ENCODE measurements at places on chromosomes 16 and 17. TPM values are rescaled to one million over a fixed set of nuclear protein-coding genes. Genes with fewer than 3 reads are reported as not detected.
A peak's percentile ranks its signal among the peaks of the same experiment; 100 is the strongest.

GRCh38 chr16:24989494-24989893 is 25.7 kb downstream of the ARHGAP17 start:
- DNase-seq, result no peak

DNA sequence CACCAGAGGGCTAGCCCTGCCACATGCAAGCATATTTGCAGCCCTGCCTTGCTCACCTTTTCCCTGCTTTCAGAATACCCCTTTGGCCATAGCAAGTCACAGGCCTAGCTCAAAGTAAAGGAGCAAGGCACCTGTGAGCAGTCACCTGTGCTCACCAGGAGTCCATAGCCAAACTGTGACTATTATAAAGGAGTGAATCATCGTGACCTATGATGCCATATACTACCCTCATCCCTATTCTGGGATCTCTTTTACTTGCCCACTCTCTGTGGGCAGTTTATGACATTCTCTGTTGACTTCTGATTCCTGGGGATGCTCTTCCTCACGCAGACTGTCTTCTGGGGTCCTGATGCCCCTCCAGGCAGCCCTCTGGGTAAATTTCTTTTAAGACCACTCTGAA is 200.5 kb upstream of the NLRP1 start:
- no peak for DNase-seq

GRCh38 chr17:45341533-45342158 is 24.8 kb upstream of the MAP3K14 start:
- DNase-seq, result no peak

DNA sequence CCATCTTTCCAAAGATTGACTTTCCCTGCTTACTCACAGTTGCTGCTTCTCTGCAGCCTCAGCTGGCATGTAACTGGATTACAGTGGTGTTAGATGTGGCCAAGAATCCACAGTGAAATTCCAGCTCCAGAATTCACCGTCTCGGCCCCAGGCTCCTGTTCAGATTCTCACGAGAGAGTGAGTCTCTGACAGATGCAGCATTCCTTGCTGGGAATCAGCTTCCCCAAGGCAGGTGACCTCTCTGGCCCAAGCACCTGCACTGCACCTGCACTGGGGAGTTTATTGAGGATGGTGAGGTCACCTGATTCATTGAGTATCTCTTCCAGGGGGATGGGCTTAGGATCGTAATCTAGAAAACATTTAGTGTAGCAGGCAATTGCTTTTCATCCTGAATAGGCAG is 600.5 kb upstream of the RBFOX1 start:
- DNase-seq, result no peak

DNA sequence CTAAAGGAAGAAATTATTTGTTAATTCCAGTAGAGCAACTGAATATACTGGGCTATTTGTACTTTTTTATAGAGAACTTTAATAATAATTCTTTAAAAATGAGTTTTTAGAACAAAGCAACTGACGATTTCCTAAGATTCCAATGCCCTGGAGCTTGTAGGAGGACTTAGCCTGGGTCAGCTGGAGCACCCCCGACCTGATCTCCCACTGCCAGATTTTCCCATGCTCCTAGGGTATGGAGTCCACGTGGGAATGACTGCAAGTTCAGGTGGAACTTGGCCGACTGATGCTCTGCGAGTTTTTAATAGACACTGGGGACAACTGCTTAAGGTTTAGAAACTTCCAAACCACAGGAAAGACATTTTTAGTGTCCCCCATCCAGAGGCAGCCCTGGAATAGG is 25.5 kb upstream of the CACNG5 start:
- no peak for DNase-seq

- DNase-seq, result no peak
These were observed 893 bp downstream of the HCFC1R1 start for GRCh38 chr16:3022684-3023414.

GRCh38 chr16:87317750-87318644 is 805 bp upstream of the C16orf95 start:
- DNase-seq, result peak; percentile 64

GRCh38 chr16:782766-783403 is 5.3 kb downstream of the RPUSD1 start:
- DNase-seq, result no peak

- DNase-seq, result no peak
These were observed 70.8 kb upstream of the ELAC2 start for GRCh38 chr17:13088666-13089065.

- DNase-seq, result no peak
These were observed 197.9 kb downstream of the IRF8 start for GRCh38 chr16:86096850-86097249.

- no peak for DNase-seq
These were observed 81.6 kb upstream of the CBX4 start for GRCh38 chr17:79920751-79921410.

GRCh38 chr17:4511199-4511932 is 12.7 kb downstream of the SPNS2 start:
- no peak for DNase-seq

GRCh38 chr16:87416826-87417527 is 24.8 kb downstream of the MAP1LC3B start:
- DNase-seq, result no peak

DNA sequence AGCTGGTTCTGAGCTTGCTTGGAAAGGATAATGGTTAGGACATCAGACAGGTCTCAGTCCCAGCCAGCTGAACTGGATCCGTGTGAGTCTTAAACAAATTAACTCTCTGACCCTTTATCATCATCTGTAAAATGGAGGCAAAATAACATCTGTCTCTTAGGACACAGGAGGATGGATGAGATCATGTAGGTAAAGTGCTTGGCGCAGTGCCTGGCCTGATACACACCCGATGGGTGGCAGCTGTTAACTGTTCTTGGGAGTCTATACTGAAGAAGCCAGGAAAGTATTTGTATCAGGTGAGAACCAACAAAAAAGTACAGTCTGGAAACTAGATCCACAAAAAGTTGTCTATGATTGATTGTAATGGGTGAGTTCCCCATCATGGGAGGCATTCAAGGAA is 188.6 kb downstream of the C16orf78 start:
- no peak for DNase-seq

DNA sequence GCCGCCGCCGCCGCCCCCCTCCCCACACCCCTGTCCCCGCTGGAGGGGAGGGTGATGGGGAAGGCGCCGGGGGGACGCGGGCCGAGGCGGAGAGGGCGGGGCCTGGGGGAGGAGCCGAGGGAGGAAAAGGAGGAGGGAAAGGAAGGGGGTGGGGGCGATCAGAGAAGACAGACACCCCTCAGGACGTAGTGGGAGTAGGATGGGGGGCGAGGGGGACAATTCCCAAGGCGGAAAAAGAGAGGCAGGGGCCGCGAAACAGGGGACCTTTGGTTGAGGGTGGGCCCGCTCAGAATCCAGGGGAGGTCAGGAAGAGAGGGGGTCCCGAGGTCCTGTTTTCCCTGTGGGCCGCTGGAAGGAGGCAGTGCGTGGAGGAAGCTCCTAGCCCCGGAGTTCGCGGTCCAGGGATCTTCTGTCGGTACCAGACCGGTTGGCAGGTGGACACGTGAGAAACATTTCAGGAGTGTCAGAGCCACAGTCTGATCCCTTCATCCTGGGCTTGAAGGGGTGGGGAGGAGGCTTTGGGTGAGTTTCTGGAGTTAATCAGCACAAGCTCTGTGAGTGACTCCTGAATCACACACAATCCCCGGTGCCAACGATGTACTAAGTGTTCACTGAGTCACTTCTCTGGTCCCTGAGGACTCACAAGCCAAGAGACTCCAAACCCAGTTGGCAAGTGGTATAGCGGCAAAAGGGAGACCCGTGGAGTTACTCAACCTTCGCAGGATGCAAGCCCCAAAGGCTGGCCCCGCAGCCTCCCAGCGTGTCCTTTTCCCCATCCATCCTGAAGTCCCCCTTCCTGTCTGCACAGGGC is at the start of gene XYLT1:
TSS of gene XYLT1 (minus strand) at position 53 of the 811 bp plus-strand sequence. CDS start 164 bp downstream, outside the sequence.
- no peak for DNase-seq

DNA sequence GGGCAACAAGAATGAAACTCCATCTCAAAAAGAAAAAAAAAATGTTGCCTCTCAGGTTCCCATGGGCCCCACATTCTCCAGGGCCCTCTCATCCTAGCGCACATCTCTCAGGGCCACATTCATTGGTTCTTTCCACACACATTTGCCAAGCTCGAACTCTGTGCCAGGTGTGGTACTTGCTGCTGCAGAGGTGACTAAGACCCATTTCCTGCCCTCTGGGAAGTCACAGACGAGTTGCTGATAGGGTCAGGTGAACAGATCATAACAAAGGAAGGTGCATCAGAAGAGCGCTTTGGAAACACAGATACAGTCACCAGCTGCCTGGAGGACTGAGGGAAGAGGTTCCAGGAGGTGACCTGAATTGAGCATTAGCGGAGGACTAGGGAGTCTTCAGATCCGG is 1.0 kb downstream of the GSDMA start:
- no peak for DNase-seq

DNA sequence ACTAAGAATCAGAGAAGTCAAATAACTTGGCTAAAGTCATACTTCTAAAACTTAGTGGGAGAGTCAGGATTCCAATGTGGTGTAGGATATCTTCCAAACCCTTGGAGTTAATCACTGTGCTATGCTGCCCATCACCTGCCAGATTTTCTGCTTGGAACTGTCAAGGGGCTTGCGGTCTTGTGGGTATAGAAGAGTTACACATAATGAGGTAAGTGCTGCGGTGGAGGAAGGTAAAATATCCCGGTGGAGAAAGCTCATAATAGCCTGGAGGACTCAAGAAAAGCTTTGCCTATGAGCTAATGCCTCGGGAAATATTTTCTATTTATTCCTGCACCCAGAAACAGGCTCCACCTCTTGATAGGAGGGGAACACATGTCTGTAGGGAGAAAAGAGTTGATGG is 195.6 kb downstream of the UTP18 start:
- DNase-seq, result no peak

DNA sequence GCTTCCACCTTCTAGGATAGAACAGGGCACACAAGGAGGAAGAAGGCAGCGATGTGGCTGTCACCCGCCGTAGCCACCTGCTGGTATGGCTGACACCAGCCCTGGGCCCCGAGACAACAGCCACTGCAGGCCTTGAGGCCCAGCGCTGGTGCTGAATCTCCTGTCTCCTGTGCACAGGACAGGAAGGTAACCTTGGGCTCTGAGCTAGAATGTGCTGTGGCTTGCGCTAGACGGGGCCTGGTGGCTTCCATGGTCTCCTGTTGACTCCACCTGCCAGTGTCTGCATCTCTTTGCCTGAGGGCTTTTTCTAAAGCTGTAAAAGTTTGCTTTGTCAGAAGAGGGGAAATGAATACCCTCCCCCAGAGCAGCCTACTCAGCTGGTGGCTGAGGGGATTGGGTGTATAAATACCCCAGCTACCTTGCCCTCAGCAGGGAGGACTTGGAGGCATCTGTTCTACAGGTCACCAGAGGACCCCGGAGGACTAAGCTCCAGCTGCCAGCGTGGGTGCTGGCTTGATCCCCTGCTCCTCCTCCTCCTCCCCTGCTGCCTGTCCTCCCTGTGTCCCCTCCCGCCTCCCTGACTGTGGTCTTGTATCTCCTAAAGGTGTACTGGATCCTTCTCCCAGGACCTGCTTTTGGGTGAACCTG is 76.1 kb upstream of the SDK2 start:
- no peak for DNase-seq

Gene LIG3
- total RNA-seq, result 21.2 TPM

Gene ZFHX3
- total RNA-seq, result 5.9 TPM

Gene KRTAP4-12
- total RNA-seq, result not detected

Gene RTN4RL1
- 0.65 TPM for total RNA-seq

Gene TMEM114
- not detected for total RNA-seq

Gene CTRB2
- 0.33 TPM for total RNA-seq

Gene RMI2
- 8.5 TPM for total RNA-seq

Gene GGA3
- 8.8 TPM for total RNA-seq

Gene EVPL
- not detected for total RNA-seq

Gene STXBP4
- total RNA-seq, result 12.6 TPM

Gene ITGAD
- total RNA-seq, result 2.0 TPM

Gene CD7
- total RNA-seq, result 1.5 TPM

Gene PYY
- not detected for total RNA-seq

Gene KRTAP2-3
- total RNA-seq, result not detected
